Fibroblast of the aortic adventitia (primary cell): ENCODE measurements at places on chromosomes 12 and 14.
A peak's percentile ranks its signal among the peaks of the same experiment; 100 is the strongest.

GRCh38 chr14:46920542-46920941 is 269.0 kb upstream of the RPL10L start:
- no peak for DNase-seq

DNA sequence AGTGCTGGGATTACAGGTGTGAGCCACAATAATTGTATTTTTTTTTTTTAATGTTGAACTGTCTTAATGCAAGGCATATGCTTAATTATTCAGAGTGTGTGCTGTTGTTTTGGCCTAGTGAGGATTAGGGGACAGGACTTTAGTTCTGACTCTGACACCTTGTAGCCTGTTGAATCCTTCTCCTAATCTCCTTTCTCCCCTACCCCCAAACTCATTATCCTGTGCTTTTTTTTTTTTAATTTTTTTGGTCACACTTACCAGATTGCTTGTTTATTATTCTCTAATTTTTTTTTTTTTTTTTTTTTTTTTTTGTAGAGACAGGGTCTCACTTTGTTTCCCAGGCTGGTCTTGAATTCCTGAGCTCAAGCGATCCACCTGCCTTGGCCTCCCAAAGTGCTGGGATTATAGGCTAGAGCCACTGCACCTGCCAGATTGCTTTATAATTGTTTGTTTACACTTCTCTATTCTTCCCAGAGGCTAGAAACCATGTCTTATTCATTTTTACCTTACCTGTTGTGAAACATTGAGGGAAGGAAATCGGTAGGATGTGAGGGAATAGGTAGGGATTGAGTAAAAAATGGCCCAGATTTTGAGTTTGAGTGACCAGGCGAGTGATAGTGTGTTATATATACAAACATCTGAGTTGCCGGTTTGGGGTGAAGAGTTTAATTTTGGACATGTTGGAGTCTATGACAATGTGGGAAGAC is 32.2 kb downstream of the DIP2B start:
- no peak for DNase-seq

DNA sequence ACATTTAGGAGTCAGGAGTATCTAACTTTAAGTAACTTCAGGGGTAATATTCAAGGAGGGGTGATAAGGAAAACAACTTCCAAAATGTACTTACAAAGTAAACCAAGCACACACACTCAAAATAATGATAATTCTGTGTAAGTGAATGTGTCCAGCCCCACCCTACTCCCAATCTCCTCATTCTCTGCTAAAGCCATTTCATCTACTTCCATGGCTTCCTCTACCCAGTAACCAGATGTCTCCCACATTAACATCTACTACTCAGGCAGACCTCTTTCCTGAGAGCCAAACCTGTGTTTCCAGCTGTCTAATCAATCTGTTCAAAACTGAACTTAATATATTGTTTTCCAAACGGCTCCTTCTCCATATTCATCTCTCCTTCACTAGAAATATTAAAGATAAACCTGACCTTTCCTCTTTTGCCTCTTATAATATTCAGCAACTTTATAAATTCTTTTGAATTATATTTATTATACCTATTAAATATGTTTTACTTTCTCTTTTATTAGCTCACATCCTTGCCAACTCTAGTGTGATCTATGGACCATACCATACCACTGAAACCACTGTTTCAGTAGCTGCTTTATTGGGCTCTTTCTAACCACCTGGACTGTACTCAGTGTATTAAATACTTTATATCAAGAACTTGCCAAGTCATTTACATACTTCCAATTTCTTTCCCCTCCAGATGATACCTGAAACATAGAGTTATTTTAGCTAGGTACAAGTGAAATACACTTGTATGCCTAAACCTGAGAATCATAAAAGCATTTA is 170.7 kb downstream of the PPFIA2 start:
- DNase-seq, result no peak

GRCh38 chr12:9756170-9756569 is 4.5 kb downstream of the CD69 start:
- no peak for DNase-seq

DNA sequence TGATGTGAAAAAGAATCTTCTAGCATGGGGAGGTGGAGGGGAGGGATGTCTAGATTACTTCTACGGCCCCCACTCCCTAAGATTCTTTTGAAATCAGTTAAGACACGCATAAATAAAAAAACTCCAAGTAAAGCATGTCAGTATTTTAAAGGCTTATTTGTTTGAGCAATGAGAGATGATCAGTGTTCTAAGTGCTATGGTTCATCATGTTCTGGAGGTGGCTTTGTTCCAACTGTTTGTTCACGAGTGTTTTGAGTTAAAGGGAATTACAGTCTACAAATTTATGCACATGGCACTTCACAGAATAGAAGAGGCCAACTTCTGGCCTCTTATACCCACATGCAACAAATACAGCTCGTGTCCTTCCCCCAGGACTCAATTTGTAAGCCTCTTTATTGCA is 394.9 kb downstream of the RAD51B start:
- no peak for DNase-seq

GRCh38 chr12:130104571-130105106 is 57.6 kb upstream of the FZD10 start:
- no peak for DNase-seq

- DNase-seq, result no peak
Measured at GRCh38 chr14:77122526-77123125, 19.0 kb downstream of the ZDHHC22 start.

- no peak for DNase-seq
Measured at GRCh38 chr12:43636725-43637463, 84.9 kb upstream of the ADAMTS20 start.

DNA sequence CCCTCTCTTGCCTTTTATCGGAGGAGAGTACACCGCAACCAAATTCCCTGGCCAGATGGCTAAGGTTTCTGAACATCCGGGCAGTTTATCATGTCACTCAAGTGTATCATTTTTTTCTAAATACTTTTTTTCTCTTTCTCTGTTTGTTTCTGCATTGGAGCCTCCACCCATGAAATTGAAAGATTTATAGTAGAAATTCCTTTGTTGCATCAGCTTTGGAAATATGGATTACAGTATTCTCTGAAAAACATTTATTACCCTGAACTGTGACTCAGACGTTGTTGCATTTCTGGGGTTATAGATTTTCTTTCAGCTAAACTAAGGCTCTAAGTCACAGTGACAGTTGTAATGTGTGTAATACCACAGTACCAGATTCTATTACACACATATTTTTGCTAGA is 187.0 kb downstream of the SPTSSA start:
- no peak for DNase-seq

DNA sequence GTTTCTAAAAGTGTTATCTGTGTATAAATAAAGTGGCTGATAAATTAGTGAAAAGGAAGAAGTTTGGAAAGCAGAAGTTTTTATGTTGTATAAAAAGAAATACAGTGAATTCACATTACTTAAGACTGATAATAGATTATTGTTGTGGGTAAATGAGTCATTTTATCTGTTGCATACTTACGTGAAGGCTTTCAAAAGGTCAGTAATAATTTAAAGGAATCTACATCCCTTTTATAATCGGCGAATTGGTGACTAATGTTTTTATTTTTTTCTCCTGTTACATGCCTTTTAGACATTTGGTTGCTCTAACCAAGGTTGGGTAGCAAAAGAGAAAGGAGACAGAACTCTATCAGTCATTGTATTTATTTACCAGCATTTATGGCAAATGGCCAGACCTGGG is 155.9 kb downstream of the SLC41A2 start:
- peak; percentile 58 for DNase-seq

GRCh38 chr14:33717866-33718265 is 233.0 kb downstream of the EGLN3 start:
- DNase-seq, result no peak

GRCh38 chr12:2644683-2645405 is 149.9 kb upstream of the FKBP4 start:
- no peak for DNase-seq

- DNase-seq, result no peak
Measured at GRCh38 chr12:81255947-81256346, 178.1 kb downstream of the ACSS3 start.

- DNase-seq, result no peak
Measured at GRCh38 chr12:62319058-62319457, 58.9 kb downstream of the USP15 start.

DNA sequence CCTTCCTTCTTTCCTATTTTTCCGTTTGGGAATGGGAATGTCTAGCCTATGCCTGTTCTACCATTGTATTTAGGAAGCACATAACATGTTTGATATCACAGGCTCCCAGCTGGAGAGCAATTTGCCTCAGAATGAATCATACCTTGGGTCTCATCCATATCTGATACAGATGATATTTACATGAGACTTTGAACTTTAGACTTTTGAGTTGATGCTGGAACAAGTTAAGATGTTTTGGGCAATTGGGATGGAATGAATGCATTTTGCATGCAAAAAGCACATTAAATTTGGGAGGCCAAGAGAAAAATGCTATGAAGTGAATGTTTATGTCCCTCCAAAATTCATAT is 61.9 kb upstream of the BEGAIN start:
- peak; percentile 65 for DNase-seq

GRCh38 chr14:33686218-33686617 is 264.7 kb downstream of the EGLN3 start:
- DNase-seq, result peak; percentile 61

DNA sequence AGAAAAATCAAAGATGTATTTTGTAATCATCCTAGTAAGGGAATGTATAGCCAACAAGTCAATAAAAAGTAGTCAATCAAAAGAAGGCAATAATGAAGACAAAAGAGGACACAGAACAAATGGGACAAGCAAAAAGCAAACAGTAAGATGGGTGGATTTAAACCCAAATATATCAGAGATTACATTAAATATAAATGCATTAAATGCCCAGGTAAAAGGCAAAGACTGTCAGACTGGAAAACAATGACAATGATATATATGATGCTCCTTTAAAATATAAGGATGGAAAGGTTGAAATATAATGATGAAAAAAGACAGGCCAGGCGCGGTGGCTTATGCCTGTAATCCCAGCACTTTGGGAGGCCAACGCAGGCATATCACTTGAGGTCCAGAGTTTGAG is 35.7 kb downstream of the NEMF start:
- no peak for DNase-seq

DNA sequence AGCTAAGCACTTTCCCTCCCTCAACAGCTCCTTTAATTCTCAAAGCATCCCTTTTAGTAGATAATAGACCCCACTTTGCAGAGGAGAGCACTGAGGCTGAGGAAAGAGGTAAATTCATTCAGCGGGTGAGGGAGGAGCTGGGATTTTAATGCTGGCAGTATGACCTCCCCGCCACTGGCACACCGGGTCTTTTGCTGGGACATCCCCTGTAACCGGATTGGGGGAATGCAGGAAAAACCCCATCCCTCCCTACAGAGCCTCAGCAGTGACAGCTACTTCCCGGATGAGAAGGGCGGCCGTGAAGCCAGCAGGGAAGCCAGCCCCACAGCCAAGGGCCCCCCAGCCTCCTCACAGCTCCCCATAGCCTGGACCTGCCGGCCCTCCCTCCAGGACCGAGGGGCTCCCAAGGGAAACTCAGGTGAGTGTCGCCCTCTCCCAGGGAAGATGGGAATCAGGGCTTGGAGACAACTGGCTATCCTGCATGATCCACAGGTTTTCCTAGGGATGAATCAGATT is 12.1 kb downstream of the ZBTB39 start:
- no peak for DNase-seq

DNA sequence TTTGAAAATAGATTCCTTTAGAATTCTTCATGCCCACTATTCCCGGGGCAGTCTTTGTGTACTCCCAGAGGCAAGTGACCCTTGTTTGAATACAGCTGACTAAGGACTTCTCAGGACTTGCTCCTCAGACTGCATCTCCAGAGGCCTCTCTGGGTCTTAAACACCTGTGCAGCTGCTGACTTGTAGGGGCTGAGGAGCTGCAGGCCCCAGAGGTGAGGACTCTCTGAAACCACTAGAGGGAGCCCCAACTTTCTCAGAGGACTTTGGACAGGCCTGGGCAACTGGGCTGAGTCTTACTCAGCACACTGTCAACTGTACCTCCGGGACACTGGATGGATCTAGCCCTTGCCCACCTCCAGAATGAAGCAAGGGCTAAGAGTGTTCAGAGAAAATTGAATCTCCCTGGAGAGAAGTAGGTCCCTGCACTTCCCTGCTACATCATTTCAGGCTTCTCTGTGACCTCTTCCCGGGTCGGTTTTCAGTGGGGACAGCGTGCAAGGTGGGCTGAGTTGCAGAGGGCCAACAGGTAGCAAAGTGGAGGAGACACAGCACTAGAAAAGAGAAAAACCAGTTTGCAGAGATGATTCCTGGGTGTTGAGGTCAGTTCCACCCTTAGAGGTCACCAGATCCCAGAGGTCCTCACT is 164.6 kb downstream of the TMEM117 start:
- DNase-seq, result peak; percentile 50

- no peak for DNase-seq
Measured at GRCh38 chr12:31321186-31321896, 4.6 kb downstream of the SINHCAF start.

- DNase-seq, result no peak
Measured at GRCh38 chr14:34232790-34233189, 229.2 kb downstream of the SPTSSA start.

DNA sequence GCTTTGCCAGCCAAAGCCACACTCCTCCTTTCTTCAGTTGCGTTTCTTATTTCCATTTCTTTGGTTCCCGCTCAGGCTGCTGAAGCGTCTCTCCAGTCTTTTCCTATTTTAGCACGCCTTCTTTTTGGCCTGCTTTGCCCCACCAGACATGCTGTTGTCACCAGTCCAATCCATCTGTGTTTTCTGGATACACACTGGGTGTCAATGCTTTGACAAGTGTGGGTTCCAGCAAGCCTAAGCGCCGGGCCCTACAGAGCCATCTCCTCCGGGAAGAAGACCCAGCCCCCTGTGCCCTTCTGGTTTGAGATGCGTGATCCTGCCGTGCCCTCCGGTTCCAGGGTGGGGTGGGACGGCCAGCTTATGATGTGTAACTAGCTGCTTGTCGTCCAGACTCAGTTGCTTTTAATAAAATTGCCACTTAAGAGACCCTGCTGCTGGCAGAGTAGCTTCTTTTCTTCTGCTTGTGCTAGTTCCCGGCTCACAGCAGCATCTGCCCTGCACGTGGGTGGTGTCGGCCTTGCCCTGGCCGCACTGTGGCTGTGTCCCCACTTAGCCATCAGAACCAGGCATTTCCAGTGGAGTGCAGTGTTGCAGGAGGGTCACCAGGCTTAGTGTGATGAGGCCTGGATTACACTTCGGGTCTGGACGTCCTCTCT is 29.7 kb downstream of the EML1 start:
- no peak for DNase-seq

DNA sequence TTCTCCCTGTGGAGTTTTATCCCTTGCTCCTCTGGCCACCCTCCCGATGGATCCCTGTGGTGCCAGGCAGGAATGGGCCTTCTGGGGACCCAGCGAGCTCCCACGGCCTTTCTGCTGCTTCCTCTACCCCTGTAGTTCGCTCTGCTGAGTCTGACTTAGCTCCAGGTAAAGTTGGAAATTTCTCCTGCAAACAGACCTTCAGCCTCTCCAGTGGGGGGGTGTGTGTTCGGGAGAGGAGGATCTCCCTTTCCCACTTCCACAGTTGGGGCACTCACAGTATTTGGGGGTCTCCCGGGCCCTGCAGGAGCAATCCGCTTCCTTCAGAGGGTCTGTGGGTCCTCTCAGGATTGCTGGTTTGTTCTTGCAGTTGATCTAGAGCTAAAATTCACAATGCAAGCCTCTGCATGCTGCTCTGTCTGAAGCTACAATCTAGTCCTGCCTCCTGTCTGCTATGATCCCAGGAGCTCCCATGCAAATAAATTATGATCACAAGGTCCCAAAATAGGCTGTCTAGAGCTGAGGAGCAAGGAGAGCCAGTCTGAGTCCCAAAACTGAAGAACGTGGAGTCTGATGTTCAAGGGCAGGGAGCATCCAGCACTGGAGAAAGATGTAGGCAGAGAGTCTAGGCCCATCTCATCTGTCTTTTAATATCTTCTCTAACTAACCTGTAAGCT is 18.3 kb downstream of the MTRFR start:
- DNase-seq, result no peak
